Renal pelvis (tissue), 12 donors: ENCODE measurements at places on chromosomes 4 and X.

- DNase-seq, result no peak
These were observed 100.0 kb downstream of the DOCK11 start for GRCh38 chrX:118595501-118596042.

- no peak for DNase-seq
These were observed 66.8 kb upstream of the AFAP1 start for GRCh38 chr4:8006471-8006870.

DNA sequence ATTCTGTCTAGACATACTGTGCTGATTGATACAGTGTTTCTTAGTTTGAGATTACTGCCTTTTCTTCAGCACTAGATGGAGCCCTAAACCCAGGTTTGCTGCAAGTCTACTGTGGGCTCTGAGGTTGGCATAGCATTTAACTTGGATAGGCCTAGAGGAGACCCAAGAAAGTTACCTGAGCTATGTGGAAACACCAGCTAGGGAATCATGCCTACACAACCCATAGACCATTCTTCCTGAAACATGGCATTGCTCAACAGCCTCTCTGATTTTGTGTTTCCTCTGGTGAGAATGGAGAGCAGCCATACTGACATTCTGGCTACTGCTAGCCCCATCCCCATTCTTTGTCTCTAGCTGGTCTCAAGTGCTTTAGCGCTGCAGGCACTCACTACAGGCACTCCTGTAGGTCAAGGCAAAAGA is 287.7 kb upstream of the PCDH18 start:
- DNase-seq, result peak; percentile 10

DNA sequence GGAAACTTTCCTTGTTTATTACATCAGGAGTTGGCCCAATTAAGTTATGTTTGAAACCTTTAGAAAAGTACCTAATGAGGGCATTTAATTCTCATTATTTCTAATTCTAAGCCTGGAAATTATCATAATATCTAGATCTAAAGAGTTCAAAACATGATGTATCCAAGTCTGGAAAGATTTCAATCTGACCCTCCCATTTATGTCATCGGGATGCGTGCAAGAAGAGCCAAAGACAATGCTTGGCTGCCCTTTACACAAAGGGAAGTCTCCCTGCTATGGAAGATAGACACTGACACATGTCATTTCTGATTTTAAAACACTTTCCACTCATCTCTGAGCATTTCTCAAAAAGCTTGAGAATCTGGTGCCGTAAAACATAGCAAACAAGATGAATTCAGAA is 222.4 kb downstream of the ANTXR2 start:
- DNase-seq, result no peak

- no peak for DNase-seq
These were observed 16.8 kb downstream of the CNOT6L start for GRCh38 chr4:77802402-77802801.

DNA sequence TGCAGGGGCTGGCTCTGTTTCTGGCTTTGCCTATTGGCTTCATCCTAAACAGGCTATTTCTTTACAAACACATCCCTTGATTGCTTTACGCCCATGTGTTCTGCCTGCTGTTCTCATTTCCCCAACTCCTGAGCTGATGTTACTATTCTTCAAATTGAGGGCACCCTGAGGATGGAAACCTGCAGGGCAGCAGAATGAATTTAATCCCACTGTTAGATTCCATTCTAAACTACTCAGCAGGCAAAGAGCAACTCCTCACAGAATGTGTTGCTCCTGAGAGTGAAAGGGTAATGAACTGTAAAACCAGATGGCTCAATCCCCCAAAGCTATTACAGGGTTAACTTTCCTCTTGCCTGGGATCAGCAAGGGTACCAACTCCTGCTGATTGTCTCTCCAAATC is 75.7 kb downstream of the ANKRD50 start:
- no peak for DNase-seq

DNA sequence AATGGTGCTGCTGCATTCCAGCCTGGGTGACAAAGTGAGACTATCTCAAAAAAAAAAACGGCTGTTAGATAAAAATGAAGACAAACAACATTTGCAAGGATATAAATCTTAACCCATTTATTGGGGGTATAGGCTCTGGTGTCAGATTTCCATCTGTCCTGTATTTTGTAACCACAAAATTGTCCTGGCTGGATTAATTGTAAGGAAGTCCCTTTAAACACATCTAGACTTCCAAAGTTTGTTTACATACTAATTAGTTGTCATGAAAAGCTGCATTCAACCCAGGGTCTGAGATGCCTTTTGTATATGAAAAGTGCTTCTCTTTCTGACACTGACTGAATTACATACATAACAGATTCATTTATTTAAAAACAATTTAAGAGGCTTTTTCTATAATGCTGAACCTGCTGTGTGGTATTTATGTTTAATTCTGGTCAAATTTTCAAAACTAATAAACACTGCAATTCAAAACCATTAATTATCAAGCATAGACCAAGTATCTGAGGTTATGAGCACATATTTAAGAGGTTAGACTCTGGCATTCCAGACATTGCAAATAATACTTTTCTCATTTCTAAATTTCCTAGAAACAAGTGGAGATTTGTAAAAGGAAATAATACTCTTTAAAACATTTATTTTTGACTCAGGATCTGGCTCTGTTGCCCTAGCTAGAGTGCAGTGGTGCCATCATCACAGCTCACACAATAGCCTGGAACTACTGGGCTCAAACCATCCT is 17.5 kb upstream of the UGDH start:
- DNase-seq, result no peak

DNA sequence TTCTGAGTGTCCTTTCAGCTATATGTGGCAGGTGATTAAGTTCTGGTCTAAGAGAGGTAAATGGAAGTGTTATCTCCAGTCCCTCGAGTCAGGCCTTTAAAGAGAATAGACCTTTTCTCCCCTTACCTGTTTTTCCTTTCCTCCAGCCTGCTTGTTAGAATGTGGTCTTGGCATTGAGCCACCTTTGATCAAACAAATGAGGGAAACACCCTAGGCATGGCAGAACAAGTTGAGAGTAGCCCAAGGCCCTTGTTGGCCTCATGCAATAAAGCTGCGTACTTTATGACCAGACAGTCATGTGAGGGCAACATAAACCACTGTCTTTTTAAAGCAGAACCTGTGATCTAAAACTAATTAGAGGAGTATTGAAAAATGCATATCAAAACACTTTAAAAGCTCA is 13.2 kb upstream of the IL13RA2 start:
- peak; percentile 10 for DNase-seq

DNA sequence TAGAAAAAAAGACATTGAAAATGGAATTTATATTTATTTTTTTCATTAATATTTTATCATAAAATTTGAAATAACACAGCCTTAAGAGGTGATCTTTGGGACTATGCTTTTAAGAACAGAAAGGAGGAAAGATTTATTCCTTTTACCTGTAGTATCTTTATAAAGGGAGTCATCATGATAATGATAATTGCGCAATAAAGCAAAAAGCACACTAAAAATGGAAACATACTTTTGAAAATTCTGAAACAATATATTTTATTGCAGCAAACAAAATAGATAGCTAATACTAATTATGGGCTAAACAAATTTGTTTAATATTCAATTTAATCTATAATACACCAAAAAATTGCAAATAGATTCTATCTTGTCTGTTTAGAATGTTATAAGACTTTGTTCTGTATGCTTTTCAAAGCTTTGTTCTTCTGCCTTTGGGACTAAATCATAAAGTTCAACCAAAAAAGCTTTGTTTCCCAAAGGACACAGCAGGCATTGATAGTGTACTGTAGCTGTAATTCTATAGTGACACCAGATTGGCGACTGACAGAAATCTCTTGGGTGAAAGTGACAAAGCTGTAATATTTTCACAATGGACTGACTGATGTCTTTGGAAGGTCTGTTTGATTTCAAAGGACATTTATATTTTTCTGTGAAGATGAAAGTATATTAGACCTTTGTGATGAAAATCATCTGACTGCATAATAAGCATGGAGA is 2156.6 kb upstream of the TENM3 start:
- DNase-seq, result no peak

DNA sequence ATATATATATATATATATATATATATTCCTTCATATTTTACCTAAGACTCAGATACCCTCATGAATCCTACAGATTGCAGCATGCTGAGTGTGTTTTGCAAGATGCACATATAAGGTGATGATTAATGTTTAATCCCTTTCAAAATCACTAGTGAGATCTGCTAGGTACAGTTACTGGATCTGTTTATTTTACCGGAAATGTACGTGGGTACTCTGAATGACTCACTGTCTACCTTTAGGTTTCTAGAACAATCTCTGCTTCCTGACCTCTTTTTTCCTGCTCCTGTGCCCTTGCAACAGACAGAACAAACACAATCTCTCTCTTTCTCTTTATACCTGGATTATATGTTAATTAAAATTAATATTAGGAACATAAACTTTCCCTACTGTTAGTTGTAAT is 379.6 kb downstream of the FAM133A start:
- DNase-seq, result no peak

- no peak for DNase-seq
These were observed 21.6 kb downstream of the SETD7 start for GRCh38 chr4:139534287-139534950.
